Tibial artery (tissue), 4 donors: ENCODE measurements at places on chromosomes 6 and 20.

GRCh38 chr20:57600320-57601210 is 19.7 kb downstream of the ZBP1 start:
- DNase-seq: no peak

GRCh38 chr20:37737826-37738420 is 44.1 kb downstream of the CTNNBL1 start:
- DNase-seq: no peak

- no peak for DNase-seq
Measured at GRCh38 chr20:20075032-20075431, 22.7 kb downstream of the CFAP61 start.

- no peak for DNase-seq
Measured at GRCh38 chr6:140601021-140601808, 1226.8 kb upstream of the CITED2 start.

DNA sequence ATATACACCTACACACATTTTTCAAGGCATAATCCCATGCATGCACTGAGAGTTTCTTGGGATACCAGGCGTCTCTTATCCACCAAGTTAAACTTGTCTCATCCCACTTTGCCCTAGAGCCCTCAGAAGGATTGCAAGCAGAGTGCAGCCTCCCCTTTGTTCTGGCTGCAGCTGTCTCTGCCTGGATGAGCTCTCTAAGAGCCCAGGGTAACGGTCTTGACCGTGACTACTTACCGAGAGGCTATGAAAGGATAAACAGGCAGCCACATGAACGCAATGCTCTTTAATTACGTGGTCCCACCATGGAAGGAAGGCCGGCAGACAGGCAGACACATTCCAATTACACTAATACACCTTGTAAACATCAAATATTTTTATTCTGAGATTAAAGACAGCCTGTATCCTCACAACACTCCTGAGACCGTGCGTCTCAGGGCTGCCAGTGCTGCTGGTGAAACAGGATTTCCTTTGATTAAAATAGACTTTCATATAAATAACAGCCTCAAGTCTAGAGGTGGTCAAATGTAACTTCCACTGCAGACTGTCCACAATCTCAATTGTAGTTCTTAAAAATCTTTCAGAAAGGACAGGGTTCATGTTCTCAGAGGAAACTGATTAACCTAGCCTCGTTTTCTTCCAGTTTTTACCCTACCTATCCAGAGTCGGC is 210.0 kb upstream of the PRDM1 start:
- no peak for DNase-seq

- DNase-seq: no peak
Measured at GRCh38 chr6:113782636-113783035, 74.5 kb upstream of the MARCKS start.

- no peak for DNase-seq
Measured at GRCh38 chr6:110013386-110013785, 35.3 kb downstream of the GPR6 start.

GRCh38 chr6:131101911-131102680 is 33.2 kb upstream of the AKAP7 start:
- no peak for DNase-seq

- no peak for DNase-seq
Measured at GRCh38 chr6:31614075-31614619, 887 bp upstream of the AIF1 start.

- no peak for DNase-seq
Measured at GRCh38 chr20:57461726-57462125, 63.2 kb downstream of the CTCFL start.

DNA sequence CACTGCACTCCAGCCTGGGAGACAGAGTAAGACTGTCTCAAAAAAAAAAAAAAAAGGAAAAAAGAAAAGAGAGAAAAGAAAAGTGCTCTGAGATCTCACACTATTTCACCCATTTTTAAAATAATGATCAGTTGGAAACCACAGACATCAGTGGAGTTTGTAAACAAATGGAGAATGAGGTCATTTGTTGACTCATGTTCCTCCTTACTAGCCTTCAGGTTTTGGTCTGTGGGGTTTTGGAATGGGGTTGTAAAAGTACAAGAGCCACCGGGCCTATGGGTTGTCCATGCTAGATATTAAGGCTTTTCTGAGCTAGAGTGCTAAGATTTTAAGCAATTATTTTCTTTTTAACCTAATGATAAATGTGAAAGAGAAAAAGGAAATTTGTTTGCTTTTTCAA is 104.4 kb upstream of the PRL start:
- no peak for DNase-seq

- no peak for DNase-seq
Measured at GRCh38 chr6:35397806-35398418, 54.2 kb upstream of the FANCE start.

GRCh38 chr20:43839793-43840199 is 74.9 kb upstream of the TOX2 start:
- no peak for DNase-seq

GRCh38 chr6:164021589-164022250 is 607.2 kb downstream of the QKI start:
- no peak for DNase-seq

GRCh38 chr6:149833651-149834050 is 30.5 kb downstream of the LRP11 start:
- DNase-seq: no peak

- DNase-seq: no peak
Measured at GRCh38 chr6:71292001-71292400, 3.4 kb downstream of the OGFRL1 start.
